Stimulated activated CD8-positive, alpha-beta memory T cell treated with anti-CD3 and anti-CD28 coated beads, Interleukin-12 subunit alpha, Interleukin-12 subunit beta, amount 100 ng/mL, for 4 hours (primary cell): ENCODE measurements at places on chromosomes 3 and 15.

GRCh38 chr15:81106560-81106959 lies 27.5 kb upstream of the CFAP161 start:
- no peak for DNase-seq

DNA sequence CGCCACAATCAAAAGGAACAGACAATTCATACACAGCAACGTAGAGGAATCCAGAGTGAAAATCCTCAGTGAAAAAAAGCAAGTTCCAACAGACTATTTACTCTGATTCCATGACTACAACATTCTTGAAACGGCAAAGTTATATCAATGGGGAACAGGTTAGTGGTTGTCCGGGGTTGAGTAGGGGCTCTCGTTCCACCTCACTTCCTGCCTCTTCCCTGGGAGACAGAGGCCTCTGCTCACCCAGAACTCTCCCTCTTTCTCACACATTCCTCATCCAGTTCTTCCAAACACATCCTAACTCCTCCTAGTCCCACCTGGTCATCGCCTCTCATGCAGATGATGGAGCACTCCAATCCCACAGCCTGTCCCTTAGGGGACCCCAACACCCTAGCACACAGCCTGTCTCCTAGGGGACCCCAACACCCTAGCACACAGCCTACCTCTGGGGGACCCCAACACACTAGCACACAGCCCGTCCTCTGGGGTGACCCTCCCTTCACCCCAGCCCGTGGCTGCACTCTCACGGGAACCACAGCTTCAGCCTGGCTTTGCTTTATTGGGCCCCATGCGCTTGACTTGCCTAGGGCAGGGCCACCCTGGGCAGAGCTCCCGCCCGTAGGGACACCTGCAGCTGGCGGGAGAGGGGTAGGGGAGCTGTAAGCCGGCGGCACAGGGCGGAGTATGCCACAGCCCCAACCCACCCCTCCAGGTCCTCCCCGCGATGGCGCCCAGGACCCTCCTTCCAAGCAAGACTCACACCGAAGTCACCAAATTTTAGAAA lies 5.2 kb downstream of the OCA2 start:
- no peak for DNase-seq

DNA sequence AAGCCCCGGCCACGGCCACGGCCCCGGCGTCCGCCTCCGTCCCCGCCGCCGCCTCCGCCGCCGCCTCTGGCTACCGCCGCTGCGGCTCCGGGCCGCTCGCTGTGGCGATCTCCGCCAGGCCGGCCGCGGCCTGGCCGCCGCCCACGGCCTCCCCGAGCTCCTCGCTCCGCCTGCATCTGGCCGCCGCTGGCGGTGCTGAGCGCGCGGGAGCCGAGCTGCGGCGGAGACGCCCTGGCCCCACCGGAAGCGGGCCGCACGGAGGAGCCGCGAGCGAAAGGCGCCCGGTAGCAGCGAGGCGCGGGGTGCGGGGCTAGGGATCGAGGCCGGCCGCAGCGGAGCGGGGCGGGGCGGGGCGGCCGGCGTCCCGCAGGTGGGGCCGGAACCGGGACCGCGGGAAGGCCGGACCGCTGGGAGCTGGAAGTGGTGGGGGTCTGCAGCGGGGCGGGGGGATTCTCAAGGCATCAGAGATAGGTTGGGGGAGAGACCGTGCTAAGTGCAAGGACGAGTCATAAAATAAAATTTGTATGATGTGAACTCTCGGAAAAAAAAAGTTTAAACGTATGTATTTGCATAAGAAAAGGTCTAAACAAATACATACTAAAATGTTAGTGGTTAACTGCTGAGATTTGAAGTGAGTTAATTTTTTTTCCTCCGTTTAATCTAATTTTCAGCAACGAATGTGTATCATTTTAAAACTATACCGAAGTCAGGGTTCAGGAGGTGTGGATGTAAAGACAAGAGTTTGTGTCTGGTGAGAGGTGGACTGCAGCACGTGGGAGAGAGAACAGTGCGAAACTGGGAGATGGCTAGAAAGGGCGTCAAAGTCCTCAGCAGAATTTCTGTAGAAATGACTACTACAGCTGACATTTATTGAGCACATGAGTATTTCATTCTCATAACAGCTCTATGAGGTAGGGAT lies at the start of gene AVEN:
Gene AVEN (minus strand): TSS at position 334 of the 919 bp plus-strand sequence. CDS start 158 bp downstream, at position 176.
- peak; percentile 52 for DNase-seq

DNA sequence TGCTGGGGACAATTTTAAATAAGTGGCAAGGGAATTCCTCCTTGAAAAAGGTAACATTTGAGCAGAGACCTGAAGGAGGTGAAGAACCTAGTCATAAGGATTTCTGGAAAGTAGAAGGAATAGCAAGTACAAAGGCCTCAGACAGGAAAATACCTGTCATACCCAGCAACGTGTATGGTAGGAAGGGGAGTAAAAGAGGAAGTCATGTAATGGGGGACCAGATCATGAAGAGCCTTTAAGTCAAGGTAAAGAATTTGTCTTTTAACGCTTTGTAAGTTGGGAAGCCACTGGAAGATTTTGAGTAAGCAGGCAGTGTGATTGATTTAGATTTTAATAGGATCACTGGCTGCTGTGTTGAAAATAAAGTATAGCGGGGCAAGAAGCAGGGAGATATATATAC lies 43.4 kb upstream of the FAH start:
- no peak for DNase-seq

GRCh38 chr15:42591238-42591934 lies 16.0 kb downstream of the STARD9 start:
- no peak for DNase-seq

- no peak for DNase-seq
These were observed 40.8 kb downstream of the FOXP1 start for GRCh38 chr3:71542521-71543370.

DNA sequence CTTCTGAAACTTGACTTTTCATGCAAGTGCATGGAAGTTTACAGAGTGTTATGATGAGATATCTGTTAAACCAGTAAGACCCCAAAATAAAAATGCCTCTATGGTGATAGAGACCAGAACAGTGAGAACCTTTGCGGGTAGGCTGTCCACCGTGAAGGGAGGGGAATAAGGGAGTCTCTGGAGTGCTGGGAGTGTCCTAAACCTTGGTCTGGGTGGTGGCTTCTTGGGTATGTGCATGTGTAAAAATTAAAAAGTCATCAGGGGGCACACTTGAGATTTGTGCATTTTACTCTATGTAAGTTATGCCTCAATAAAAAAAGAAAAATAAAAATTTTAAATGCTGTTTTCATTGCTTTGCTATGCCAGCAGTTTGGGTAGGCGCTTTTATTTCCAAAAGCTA lies 38.2 kb upstream of the BNC1 start:
- no peak for DNase-seq

- no peak for DNase-seq
These were observed 255.3 kb downstream of the RBMS3 start for GRCh38 chr3:29536016-29536758.

DNA sequence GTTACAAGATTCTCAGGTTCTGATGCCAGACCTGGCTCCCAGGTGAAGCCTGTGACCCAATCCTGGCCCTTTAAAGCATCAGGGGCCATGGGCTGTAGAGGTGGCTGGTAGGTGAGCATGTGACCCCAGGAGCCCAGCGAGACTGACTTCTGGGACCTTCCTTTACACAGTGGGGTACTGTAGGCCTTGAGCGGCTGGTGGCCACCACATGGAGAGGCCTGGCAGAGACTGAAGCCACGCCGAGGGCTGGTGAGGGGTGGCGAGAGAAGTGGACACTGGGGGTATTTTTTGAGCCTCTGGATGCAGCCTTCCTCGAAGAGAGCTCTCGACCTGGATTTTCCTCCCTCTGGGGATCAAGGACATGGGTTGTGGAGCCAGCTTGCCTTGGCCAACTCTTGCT lies 71.2 kb upstream of the ITGA11 start:
- no peak for DNase-seq

DNA sequence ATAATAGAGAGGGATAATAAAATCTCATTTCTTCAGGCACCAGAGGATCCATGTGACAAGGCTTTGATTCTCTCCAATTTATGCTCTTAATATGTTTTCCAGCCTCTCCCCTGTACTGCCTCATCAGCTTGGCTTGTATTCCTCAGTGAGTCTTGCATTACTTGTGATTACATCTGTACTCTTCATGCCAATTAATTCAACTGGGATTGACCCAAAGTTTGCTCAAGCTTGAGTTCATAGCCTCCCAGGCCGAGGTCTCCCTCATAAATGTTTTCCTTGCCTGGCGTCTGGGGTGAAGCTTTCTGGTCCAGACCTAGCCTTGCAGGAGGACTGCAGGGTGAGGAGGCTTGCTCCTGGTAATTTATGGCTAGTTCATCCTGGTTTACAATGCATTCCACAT lies 146.9 kb downstream of the CHST2 start:
- no peak for DNase-seq

DNA sequence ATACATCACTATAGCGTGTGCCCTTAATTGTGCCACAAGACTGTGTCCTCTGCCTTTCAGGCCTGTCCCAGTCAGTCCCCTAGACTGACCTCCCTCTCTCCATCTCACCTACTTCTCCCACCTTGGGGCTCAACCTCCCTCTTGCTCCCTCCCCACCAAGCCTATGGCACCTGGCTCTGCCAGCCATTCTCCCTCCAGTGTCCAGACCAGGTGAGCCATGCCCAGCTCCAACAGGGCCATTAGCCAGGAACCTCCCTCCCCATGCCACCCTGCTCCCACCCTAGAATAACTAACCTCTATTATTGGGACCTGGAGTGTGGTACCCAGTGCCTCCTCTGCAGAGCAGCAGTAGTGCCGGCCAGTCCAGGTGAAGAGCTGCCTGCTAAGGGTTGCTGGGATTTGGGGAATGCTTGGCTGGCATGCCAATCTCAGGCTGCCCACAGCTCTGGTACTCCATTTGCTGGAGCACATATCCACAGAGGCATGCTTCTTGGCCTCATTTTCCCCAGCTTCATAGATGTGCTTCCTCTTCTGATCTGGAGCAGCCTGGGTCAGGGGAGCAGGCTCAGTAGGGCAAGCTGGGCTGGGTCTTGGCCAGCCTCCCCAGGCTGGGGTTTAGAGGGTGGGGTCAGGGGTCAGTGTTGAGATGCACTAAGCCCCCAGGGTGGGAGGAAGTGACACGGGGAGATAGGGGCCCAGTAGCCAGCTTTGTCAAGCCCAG lies 38.8 kb downstream of the SAXO2 start:
- DNase-seq, result no peak

- DNase-seq, result no peak
These were observed 81.6 kb downstream of the GJD2 start for GRCh38 chr15:34673241-34673640.

DNA sequence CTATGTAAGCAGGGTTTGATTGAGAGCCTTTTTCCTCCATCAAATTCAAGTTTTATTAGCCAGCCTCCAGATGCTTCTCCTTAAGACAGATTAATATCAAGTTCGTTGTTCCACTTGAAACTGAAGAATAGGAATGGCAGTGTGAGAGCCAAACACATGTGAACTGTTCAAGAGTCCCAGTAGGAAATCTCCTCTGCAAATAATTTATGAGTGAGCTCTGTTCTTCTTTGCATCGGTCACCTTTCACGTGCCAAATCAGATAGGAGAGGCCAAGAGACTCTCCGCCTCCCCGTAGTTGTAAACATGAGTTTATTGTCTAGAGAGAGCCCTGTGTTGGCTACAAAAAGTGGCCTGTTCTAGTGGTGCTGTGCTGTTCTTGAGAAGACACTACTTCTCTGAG lies 372.1 kb upstream of the NR2F2 start:
- no peak for DNase-seq

DNA sequence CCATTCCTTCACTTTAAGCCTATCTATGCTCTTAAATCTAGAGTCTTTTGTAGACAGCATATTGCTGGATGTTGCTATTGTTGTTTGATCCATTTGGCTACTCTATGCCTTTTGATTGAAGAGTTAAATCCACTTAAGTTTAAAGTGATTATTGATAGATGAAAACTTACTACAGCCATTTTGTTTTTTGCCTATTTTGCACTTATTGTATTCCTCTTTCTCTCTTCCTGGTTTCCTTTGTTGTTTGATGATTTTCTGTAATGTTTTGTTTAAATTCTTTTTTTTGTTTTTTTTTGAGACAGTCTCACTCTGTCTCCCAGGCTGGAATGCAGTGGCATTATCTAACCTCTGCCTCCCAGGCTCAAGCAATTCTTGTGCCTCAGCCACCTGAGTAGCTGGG lies 19.8 kb downstream of the IQCF6 start:
- DNase-seq, result no peak

DNA sequence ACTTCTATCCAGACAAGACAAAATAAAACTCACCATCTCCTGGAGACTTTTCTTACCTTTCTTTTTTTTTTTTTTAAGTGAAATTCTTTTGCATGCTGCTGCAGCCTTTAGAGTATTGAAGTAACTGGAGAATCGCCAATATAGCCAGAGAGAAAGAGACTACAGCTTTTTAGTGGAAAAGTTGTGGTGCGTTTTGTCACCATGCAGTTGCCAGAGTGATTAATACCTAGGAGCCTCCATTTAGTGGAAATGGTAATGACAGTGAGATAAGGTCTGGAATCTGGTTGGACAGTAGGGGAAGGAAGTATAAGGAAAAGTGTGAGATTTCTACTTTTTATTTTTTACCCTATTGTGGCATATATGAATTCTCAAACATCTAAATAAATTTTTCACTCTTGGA lies 18.1 kb upstream of the PARP14 start:
- no peak for DNase-seq

DNA sequence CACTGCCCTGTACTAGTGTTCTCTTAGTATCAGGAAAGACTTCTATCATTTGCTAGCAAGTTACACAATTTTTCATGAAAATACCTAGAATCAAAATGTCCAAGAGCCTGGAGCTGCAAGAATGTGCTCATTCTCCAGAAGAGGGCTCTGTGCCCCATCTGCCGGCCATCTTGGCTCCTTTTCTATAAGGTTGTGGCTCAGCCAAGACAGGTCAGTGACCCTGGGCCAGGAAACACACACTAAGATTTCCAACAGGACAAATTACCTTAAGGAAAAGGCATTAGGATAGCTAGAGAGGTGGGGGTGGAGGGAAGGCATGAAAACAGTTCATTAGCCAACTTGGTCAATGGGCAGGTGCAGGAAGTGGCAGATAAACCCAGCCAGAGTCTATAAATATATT lies 20.7 kb downstream of the TIMP4 start:
- DNase-seq, result no peak

GRCh38 chr3:95752199-95752598 lies 1062.2 kb upstream of the EPHA6 start:
- no peak for DNase-seq

GRCh38 chr3:66106788-66107187 lies 68.1 kb upstream of the MAGI1 start:
- no peak for DNase-seq

DNA sequence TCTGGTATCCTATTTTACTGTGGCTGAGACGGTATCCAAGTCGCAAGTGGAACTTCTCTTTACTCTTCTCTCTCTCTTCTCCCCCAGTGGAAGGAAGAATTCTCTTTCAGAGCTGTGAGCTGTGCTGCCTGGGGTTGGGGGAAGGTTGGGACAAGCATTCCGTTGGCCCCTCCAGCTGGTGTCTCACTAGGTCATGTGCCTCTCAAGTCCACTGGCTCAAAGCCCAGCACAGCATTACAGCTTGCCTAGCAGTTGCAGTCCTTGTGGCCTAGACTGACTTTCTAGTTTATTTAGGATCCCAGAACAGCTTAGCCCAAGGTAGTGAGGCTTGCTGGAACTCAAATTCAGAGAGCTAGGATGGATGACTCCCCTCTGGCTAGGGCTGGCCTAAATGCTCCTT lies 76.1 kb upstream of the SPATA16 start:
- DNase-seq, result no peak
